Breast epithelium (tissue), 4 donors: ENCODE measurements at places on chromosomes 1 and 21.

DNA sequence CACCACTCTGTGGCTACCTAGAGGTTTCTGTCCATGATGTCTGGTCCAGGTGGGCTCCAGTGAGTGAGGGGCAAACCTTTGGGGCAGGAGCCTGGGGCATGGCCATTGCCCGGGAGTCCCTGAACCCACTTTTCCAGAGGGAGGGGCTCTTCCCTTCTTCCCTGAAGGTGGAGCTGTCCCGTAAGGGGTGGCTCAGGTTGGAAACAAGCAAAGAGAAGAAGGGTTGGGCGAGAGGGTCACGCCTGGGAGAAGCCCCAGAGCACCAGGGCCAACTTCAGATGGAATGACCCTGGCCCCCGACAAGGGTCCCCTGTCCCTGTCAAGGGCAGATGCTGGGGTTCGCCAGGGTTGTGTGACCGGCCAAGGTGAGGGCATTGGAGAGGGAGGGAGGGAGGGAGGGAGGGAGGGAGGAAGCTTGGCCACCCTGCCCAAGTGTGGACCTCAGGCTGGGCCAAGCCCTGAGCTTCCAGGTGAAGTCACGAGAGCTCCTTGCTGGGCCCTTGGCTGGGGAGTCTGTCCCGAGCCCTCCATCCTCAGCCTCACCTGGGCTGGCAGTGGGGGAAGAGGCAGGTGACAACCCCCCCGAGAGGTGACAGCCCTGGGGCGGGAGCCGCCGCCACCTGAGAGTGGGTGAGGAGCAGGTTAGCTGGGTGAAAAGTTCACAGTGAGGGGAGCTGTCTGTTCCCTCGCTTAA is 69.6 kb downstream of the DHRS3 start:
- DNase-seq = no peak

GRCh38 chr1:181784039-181784683 is 277.4 kb downstream of the ZNF648 start:
- no peak for DNase-seq

GRCh38 chr1:207944571-207944970 is 33.6 kb upstream of the CD34 start:
- DNase-seq = no peak

DNA sequence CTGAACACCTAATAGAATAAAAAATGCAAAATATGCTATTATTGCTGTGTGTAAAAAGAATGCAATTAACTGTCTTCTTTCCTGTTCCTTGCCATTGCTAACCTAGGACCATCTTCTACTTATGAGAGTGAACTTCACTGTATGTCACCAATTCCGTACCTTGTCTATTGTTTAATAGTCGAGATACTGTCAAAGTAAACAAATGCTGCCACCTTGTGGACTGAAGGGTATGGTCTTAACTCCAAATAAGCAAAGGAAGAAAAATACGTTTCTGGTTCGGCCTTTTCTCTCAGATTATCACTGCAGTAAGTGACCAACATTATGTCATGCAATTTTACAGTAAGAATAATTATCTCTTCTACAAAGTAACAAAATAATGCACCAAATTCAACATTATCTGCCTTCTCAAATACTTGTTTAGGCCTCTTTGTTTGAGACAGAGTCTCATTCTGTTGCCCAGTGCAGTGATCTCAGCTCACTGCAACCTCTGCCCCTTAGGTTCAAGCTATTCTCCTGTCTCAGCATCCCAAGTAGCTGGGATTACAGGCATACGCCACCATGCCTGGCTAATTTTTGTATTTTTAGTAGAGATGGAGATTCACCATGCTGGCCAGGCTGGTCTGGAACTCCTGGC is 133.4 kb downstream of the COP1 start:
- no peak for DNase-seq

DNA sequence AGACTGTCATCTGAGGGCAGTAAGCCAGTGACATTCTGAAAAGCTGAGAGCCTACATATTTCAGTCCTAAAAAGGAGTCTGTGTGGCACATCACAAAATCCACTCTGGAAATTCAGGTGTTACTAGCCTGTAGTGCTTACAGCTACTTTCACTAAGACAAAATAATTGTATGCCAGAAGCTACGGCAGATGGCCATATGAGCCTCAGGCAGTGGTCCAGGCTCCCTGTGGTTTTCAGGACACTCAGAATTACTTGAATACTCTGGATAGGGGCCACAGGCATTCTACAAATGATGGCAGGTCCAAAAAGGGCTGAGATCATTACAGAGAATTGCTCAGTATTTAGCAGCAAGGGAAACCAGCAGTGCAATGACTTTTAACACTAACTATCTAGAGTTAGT is 527.1 kb downstream of the MRPL39 start:
- DNase-seq = no peak

DNA sequence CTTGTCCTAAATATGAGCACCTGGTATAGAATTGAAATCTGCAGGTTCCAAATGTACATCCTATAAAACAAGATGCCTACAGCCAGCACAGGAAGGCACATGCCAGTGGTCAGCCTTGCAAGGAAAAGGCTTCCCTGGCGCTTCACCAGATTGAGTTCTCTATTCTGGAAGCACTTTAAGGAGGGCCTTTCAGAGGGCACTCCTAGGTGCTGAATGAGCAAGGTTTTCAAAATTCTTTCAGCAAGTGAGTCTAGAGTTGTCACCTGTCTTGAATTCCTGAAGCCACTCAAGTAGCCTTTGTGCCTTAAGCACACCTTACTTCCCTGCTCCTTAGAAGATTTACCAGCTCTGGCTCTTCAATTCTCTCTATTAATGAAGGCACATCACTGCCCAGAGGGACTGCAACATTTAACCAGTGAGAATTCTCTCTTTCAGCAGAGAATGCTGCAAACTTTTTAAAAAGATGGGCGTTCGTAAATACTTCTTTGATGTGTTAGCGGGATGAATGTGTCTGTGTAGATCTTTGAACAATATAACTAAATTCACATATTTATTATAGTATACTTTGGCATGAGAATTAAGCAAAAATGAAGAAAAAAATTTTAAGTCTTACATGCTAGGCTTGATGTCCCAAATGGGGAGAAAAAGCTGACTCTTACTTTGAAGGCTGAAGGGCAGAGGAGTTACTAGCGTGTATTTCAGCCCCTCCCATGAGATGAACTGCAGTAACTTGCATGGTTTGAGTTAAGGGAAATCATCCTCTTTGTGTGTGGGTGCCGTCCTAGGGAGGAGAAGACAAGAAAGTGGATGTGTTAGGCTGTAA is 162.0 kb downstream of the NTPCR start:
- DNase-seq = no peak

DNA sequence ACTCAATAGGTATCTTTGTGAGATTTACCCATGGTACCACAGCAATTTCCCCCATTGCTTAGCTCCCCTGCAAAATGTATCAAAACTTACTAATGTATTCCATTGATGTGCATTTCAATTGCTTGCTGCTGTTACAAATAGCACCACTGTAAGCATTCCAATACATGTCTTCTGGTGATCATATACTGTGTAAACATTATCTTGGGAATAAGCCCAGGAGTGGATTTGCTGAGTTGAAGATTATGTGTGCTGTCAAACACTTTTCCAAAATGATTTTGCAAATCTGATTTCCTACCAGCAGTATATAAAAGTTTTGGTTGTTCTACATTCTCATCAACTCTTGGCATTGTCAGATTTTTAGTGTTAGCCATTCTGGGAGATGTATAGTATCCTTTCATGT is 141.0 kb upstream of the KCTD3 start:
- no peak for DNase-seq

GRCh38 chr1:150568594-150568966 is 10.8 kb downstream of the MCL1 start:
- DNase-seq = no peak
